ENCODE measurements at places on chromosomes 5 and 9. TPM values are rescaled to one million over a fixed set of nuclear protein-coding genes. Genes with fewer than 3 reads are reported as not detected.

- H3K4me1 ChIP-seq = no peaks in the 10 kb centered on the region
- no peak overlapping the region for H3K27ac ChIP-seq
- no peaks in the 10 kb centered on the region for H3K36me3 ChIP-seq
- no peak for DNase-seq
- no peak overlapping the region for H3K4me3 ChIP-seq
Measured at GRCh38 chr5:82591021-82591515, 312.9 kb upstream of the RPS23 start.

- no peaks in the 10 kb centered on the region for H3K4me1 ChIP-seq
- DNase-seq = no peak
- no peak overlapping the region for H3K27ac ChIP-seq
- no peak overlapping the region for H3K4me3 ChIP-seq
- H3K27me3 ChIP-seq = no peaks in the 10 kb centered on the region
Measured at GRCh38 chr9:112726428-112726827, 8.5 kb upstream of the INIP start.

SLCO4C1 gene
- total RNA-seq = 0.56 TPM

XRCC4 gene
- 2.9 TPM for total RNA-seq

DNA sequence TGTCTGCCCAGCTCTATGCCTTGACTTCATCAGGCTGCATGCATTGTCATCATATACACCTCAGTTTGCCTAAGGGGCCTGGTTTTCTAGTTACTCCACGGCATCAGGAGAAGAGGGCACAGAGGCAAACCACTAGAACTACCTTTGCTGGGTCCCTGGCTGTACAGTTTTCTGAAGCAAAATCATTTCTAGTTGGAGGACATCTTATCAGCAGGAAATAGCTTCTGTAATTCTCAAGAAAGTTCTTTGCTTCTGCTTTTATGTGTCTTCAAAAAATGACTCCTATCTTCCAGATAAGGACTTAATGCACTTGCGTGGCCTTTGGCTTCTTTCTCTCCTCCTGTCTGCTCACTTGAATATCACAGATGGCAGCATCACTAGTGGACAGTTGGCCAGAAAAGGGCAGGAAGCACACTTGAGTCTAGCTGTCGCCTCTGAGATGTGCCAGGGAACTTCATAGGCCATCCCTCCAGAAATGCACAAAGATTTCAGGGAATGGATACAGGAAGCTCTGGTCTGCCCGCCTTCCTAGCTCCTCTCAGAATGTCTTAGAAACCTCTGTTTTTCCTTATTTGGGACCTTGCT, 22.4 kb upstream of the LTC4S start:
- H3K27me3 ChIP-seq = no peaks in the 10 kb centered on the region
- H3K36me3 ChIP-seq = peaks cover 14% of the 10 kb centered on the region
- H3K4me1 ChIP-seq = no peaks in the 10 kb centered on the region
- H3K27ac ChIP-seq = no peak overlapping the region
- DNase-seq = no peak

TTC16 gene
- 9.5 TPM for total RNA-seq

CCL28 gene
- total RNA-seq = 16.4 TPM

- H3K36me3 ChIP-seq = no peaks in the 10 kb centered on the region
- H3K4me1 ChIP-seq = no peaks in the 10 kb centered on the region
- H3K4me3 ChIP-seq = no peak overlapping the region
Measured at GRCh38 chr5:54173251-54173650, 137.1 kb downstream of the ARL15 start.

- no peaks in the 10 kb centered on the region for H3K27me3 ChIP-seq
- no peaks in the 10 kb centered on the region for H3K36me3 ChIP-seq
- DNase-seq = no peak
- H3K27ac ChIP-seq = no peak overlapping the region
Measured at GRCh38 chr5:1400211-1400855, 44.9 kb downstream of the SLC6A3 start.

EFCAB9 gene
- total RNA-seq = not detected
